Activated naive CD4-positive, alpha-beta T cell treated with anti-CD3 and anti-CD28 coated beads, Interleukin-2, amount 50 U/mL, for 16 hours (primary cell): ENCODE measurements at places on chromosomes 16 and 17.

DNA sequence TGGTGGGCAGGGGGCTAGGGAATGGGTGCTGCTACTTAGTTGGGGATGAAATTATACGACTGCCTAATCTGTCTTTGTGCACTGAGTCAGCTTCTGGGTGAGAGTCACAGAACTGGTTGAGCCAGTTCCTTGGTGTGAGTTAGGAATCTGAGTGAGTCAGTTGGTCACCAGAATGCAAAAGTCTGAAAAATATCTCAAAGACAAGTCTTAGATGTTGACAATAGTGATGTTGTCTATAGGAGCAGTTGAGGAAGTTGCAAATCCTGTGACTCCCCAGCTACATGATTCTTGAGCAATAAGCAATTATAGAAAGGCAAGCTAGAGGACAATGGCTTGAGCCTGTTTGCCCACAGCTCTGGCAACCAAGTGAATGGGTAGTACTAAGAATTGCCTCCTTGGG, 399.2 kb downstream of the CNTNAP4 start:
- DNase-seq: no peak

- no peak for DNase-seq
Observed at GRCh38 chr17:1304962-1305563, 25.6 kb downstream of the TRARG1 start.

- peak; percentile 50 for DNase-seq
Observed at GRCh38 chr17:2396568-2397246, 4.2 kb downstream of the MNT start.

DNA sequence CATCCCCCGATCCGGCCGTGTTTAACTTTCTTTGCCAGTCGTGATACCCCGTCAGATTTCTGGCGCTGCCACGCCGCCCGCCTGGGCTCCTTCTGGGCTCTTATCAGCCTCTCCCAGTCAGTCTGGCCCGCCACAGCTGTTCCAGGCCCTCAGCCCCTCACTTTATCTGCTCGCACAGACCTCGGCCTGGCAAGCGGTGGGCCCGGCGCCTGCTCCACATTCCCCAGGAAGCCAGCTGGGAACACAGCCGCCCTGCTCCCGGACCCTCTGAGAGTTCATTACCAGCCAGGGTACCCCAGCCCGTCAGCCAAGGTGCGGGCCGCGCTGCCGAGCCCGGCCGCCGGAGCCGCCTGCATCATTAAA, 157.5 kb downstream of the ZNF423 start:
- no peak for DNase-seq

DNA sequence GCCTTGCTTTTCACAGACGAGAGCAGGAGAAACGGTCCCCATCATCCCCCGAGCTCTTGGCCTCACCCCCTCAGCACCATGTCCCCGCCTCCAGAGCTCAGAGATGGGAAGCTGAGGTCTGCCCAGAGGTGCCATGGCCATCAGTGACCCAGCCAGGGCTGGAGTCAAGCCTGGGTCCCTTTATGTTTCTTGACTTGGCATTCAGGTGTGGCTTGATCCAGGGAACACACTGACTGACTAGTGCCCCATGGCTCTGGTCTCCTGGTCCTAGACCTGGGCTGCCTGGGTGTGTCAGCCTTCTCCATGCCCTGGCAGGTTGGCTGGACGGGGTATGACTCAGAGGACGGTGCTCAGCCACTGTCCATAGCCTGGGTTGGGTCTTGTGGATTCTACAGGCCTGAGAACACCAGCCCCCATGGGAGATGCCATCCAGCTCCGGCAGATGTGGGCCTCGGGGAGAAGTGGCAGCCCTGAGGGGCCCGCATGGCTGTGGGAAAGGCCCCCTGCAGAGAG, 54.2 kb downstream of the ZFPM1 start:
- no peak for DNase-seq

DNA sequence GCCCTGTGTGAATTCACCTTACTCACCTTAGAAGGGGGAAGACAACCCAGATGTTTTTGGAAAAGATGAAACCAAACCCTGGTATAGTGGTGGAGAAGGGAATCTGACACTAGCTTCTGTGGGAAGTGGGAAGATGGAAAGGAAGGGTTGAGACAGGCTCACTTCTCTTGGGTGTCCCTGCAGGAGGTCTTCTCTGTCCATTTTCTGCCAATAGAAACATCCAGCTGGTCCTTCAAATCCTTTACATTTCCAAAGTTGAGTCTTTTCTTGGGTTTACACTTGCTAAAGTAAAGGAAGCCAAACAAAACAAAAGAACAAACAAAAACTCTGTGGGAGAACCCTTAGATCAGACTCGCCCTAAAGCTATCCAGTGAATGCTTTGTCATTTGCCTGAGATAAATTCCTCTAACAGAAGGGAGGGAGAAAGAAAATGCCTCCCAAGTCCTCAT, 10.2 kb downstream of the HOXB1 start:
- no peak for DNase-seq

DNA sequence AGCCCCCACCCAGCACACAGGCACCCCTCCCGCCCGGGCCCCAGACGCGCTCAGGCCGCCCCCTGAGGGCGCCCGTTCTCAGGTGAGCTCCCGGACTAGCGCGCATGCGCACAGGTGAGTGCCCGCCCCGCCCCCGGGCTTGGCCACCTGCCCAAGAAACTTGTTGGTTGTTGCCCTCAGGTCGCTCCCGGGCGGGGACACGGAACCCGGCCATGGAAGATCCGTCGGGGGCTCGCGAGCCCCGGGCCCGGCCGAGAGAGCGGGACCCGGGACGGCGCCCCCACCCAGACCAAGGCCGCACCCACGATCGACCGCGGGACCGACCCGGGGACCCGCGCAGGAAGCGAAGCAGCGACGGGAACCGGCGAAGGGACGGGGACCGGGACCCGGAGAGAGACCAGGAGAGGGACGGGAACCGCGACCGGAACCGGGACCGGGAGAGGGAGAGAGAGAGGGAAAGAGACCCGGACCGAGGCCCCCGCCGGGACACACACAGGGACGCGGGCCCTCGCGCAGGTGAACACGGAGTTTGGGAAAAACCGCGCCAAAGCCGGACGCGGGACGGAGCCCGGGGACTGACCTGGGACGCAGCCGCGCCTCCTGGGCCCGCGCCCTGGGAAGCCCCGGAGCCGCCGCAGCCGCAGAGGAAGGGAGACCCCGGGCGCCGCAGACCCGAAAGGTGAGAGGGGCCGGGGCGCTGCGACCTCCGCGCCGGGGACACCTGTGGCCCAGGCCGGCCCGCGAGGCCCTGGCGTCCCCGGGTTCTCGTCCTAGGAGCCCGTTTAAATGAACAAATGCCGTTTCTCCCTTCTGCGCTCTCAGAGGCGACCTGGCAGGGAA, at the start of gene MARVELD3:
MARVELD3 (plus strand) TSS at position 167 of the 840 bp plus-strand sequence; CDS start at position 213, 46 bp downstream.
- peak; percentile 35 for DNase-seq

DNA sequence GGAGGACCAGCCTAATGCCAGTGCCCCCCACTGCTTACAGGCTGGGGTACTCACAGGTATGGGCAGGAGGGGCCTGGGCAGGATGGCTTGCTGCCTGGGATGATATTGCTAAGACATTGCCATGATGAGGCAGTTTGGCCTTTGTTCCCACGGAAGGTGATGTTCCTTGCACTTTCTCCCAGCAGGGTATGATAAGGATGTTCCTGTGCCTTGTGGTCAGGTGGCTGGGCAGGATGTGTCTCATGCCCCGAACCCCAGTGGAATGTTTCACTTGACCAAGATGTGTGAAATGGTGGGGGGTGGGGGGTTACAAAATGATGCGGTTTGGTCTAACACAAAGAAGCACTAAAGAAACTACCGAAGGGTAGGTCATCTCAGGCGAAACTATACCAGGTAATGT, 337.8 kb upstream of the ZFHX3 start:
- DNase-seq: no peak

GRCh38 chr17:32276171-32276601, 10.6 kb downstream of the RHBDL3 start:
- DNase-seq: no peak

- no peak for DNase-seq
Observed at GRCh38 chr17:17840751-17841591, 4.2 kb upstream of the SREBF1 start.
